ENCODE measurements at places on chromosomes 3 and 15.

DNA sequence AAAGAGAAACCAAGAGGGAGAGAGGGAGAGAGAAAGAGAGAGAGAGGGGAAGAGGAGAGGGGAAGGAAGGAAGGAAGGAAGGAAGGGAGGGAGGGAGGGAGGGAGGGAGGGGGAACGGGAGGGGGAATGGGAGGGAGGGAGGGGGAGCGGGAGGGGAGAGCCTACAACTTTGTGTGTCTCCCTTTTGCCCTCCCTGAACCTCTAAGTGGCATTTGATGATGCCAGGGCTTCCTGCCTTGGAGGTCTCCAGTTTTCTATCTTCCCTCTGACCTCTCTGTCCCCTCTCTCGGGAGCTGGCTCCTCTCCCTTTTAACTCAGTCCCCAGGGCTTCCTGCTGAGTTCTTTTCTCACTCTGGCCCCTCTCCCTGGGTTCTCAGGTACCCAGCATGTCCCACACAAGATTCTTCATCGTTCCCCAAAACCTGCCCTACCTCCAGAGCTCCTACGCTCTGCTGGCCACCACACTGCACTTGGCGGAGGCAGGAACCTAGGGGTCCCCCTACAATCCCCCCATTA lies 12.5 kb upstream of the FAM174B start:
- DNase-seq, result no peak

GRCh38 chr3:38587548-38588131 lies 61.8 kb downstream of the SCN5A start:
- DNase-seq, result no peak

DNA sequence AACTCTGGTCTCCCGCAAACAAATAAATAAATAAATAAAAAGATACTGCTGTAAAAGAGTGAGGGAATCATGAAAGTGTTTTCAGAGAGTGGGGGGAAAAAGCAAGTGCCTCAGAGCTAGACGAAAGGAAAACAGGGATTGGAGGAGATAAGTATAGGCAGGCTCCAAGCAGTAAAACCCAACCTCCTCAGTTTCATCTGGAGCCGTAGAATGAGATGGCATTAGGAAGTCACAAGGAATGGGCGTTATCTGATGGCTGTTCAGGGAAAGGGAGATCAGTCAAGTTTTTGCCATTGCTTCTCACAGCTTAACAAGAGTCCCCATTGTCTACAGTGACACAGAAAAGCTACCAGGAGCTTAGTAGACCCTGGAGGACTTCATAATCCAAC lies 451.5 kb upstream of the PPP2R3A start:
- no peak for DNase-seq

GRCh38 chr15:31217067-31217466 lies 109.6 kb upstream of the KLF13 start:
- no peak for DNase-seq

DNA sequence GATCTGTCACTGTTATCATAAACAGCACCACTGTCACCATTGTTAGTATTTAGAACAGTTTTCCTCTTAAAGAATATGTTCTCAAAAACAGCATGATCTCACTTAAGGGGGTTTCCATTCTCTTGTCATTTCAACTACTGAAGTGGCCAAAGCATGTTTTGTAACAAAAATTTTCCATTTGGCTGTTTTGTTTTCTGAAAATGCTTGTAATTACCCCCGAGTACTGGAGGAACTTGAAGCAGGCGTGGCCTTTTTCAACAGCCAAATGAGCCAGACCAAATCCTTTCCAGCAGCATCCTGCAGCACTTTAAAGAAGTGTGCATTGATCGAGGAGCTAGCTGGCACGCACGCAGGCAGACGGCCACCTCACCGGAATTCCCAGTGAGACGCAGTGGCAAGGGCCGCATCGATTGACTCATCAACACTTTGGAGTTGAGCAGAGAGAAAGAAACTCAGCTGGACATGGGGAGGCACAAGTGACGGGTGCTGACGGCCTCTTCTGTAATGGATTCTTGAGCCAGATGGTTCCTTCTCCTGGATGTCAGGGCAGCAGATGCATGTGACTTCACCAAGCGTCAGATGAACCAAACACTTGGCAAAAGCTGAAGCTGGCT lies 234.3 kb upstream of the IGF1R start:
- no peak for DNase-seq

- DNase-seq, result no peak
Observed at GRCh38 chr3:125073390-125073905, 17.7 kb upstream of the HEG1 start.

- DNase-seq, result no peak
Observed at GRCh38 chr3:45958321-45958791, 15.1 kb downstream of the CXCR6 start.

DNA sequence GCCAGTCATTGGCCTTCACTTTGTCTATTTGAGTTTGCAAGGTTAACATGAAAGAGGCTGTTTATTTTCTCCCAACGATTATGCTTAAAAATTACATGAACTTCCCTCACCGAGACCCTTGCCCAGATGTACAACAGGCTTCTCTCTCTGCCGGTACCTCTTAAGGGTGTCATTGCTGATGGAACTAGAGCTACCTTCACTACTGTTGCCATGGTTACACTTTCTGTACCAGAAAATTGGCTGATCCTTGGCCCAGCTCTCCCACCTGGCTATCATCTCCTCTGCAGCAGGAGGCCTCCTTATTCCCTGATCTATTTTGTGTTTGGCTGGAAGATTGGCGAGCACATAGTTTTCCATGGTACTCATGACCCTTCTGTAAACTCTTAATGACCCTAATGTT lies 24.0 kb upstream of the LIPC start:
- DNase-seq, result no peak

GRCh38 chr3:169583269-169583668 lies 80.2 kb downstream of the MECOM start:
- DNase-seq, result no peak

DNA sequence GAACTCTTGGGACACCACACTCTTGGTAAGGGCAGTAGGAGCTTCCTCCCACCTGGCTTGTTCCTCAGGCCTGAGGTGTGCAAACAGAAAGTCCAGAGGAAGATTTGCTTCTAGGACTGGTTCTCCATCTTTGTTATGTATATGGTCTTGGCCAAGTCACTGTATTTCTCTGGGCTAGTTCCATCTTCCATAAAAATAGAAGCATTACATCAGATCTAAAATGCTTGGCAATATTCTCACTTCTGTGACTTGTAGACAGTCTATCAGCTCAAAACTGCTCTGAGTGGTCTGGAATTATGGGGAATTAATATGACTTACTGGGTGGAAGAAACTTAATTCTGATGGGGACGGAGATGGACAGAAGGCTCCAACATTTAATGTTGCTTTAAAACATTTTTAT lies 55.2 kb downstream of the TMEM108 start:
- no peak for DNase-seq

- no peak for DNase-seq
Observed at GRCh38 chr3:198032039-198032936, 72.3 kb downstream of the LMLN start.

- DNase-seq, result no peak
Observed at GRCh38 chr15:52764731-52765130, 25.4 kb downstream of the ONECUT1 start.

DNA sequence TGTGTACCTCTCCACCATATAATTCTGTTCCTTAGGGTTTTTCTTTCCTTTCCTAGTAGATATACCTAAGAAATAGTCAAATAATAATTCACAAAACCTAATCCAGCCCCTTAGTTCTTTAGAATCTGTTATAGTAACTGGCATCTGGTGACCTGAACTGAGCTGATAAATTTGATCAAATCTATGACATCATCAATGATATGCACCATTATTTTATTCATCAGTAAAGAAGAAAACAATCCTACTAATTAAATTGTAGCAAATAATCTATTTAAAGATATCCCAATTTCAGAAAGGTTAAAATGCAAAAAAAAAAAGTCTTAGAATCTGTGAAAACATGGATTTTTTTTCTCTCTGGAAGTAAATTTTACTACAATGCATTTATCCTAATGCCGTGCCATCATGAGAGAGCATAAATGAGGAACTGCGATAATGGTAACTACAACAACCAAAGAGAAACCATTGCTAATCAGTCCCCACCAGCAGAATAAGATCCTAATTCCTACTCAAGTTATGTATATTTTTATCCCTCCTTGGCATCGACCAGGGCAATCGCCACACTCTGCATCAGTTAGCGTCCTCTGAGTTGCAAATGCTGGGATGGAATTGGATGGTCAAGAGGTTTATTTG lies 6.6 kb upstream of the MNS1 start:
- DNase-seq, result no peak

- DNase-seq, result peak; percentile 8
Observed at GRCh38 chr15:98513428-98513986, 134.8 kb upstream of the IGF1R start.

DNA sequence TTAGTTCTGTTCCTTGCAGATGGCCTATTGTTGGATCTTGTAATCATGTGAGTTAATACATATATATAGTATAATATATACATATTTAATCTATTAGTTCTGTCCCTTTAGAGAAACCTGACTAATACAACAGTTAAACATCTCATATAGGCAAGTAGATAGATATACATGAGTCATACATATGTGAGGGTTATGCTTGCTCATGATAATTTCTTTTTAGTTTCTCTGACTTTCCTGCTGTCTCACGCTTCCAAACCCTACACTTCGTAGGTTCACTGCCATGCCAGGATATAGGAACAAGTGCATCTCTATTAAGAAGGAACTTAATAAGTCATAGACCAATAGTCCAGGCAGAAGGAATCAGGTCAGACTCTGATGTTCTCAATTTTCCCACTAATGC lies 16.8 kb upstream of the CLDN16 start:
- DNase-seq, result no peak

DNA sequence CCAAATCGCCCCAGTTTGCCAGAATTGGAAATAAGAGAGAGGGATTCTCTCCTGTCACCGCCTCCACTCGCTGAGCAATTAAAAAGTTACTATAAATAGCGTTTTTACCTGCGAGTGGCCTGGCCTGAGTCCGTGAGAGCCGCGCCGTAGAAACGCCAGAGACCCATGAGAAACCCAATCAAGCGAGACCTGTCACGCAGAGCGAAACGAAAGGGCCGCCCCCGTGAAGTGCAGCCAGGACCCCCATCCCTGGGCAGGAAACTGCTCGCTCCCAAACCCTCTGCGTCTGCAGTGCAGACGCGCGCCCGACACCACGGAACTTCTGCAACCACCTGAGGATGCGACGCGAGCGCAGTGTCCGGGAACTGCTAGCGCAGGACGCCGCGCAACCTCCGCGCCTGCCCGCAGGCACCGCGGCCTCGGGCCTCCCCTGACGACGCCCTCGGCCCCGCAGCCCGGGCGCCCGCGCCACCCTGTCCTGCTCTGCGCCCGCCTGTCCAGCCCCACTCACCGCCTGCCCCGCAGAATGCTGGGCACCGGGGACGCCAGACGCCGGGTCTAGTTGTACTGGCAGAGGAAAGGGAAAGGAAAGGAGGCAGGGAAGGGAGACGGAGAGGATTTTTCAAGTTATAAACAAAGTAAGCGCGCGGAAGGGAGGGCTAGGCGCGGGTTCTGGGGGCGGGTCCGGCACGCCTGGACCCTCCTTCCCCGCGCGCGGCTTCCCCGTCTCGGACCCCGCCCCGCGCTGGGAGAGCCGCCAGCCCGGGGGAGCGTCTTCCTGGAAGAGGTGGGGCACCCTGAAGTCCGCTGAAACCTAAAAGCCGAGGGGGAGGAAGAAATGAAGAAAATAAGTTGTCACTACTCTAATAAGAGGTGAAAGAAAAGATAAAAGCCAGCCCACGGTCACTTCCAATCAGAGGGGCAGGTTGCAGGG lies at the start of gene PLSCR4:
PLSCR4 (minus strand) TSS at position 657 of the 934 bp plus-strand sequence. CDS start 29,034 bp downstream, outside the sequence.
- peak; percentile 60 for DNase-seq

- no peak for DNase-seq
Observed at GRCh38 chr3:43497422-43497821, 124.4 kb downstream of the ANO10 start.

Data from A673 (cell line).